ENCODE measurements at places on chromosomes 7 and 10. TPM values are rescaled to one million over a fixed set of nuclear protein-coding genes. Genes with fewer than 3 reads are reported as not detected.

The NXPH1 gene
- polyA plus RNA-seq: not detected

The CFAP43 gene
- polyA plus RNA-seq: 14.6 TPM

The CTNNA3 gene
- polyA plus RNA-seq: 4.4 TPM

The YKT6 gene
- 80.5 TPM for polyA plus RNA-seq

The ACHE gene
- polyA plus RNA-seq: 3.8 TPM

The MYH16 gene
- 0.10 TPM for polyA plus RNA-seq

Data from right renal pelvis (tissue), 4 donors.